ENCODE measurements at places on chromosomes 12 and 14.

DNA sequence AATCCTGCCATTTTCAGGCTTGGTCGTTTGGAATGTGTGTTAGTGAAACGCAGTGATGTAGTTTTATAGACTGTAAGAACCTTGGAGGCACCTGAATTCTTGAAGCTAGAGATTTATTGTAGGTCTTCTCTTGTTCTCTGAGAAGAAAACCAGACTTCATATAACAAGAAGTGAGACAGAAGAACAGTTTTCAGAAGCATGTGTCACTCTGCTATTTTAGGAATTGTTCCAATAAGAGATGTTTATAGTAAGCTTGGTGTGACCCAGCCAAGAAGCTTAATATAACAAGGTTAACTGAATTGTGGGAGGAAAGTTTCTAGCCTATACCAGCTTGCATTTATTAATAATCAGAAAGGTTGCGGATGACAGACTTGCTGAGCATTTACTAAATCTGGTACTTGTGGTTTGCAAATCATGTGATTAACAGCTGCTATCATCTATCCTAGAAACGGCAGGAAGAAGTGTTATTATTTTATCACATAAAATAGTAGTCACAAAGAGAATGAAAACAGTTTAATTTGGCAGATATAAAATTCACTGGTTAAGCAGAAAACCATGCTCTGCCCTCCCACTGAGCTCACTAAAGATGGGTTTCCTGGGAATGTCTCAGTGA lies 49.2 kb upstream of the BCAT1 start:
- peak; percentile 32 for DNase-seq

DNA sequence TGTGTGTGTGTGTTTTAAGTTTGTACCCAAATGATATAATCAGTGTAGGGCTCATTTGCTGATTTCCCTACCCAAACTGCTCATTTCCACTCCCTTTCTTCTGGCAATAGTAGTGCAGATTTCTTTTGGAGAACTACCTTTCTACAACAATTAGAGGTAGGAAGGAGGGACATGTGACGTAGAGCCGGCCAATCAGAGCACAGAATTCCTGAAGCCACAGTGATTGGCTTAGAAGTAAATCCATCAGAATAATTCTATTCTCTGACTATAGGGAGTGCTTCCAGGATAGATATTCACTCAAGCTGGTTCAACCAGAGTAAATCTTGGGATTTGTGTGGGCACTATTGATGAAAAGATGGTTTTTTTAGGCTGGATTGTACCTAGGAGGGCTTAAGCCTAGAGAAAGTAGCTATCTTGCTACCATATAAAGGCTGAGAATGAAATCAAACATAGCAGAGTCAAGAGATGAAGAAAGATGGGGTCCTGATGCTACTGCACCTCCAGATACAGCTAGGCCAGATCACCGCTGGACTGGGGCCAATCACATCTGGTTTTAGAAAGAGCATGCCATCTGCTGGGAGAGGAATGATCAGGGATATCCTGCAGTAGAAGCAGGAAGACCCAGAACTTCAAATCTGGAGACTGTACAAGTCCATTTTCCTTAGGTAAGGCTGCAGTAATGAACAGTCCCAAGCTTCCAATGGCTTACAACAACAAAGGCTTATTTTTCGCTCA lies 54.1 kb upstream of the NUAK1 start:
- no peak for DNase-seq

DNA sequence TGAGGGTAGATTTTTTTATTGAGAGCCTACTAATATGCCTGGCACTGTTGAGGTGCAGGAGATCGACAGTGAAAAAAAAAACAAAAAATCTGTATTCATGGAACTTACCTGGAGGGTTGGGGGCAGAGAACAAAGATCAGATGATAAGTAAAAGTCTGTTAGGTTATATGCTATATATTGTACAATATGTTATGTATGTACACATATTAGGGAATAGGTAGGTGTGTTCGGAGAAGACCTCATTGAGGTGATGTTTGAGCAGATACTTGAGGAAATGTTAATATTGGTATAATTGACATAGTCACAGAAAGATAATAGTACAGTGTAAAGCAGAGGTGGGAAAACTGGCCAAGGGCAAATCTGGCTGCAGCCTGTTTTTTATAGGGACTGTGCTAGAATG lies 5.6 kb downstream of the ARF6 start:
- no peak for DNase-seq

- DNase-seq, result no peak
Measured at GRCh38 chr12:14643251-14643650, 53.1 kb downstream of the GUCY2C start.

DNA sequence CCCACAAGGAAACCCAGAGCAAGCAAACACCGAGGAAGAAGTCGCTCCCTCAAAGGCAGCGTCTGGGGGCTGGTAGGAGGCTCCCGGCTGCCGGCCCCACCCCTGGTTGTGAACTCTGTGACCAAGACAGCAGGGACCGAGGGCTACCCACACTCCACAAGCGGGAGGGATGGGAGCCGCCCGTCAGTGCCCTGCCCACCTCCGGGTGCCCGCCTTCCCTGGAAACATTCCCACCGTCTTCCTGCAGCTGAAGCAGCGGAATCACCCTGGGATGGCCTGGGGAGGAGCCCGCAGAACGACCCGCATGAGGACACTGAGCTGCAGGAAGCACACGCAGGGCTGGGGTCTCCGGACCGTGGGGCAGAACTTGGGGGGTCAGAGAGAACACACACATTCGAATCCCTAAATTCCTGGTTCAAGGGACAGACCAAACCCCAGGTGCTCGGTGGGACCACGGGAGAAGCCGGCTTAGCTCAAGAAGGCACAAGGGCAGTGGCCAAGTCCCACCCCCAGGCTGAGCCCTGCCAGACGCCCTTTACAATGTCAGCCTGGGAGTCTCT lies 33.5 kb upstream of the C14orf180 start:
- no peak for DNase-seq

- no peak for DNase-seq
Measured at GRCh38 chr12:127613056-127613455, 653.9 kb upstream of the TMEM132C start.

DNA sequence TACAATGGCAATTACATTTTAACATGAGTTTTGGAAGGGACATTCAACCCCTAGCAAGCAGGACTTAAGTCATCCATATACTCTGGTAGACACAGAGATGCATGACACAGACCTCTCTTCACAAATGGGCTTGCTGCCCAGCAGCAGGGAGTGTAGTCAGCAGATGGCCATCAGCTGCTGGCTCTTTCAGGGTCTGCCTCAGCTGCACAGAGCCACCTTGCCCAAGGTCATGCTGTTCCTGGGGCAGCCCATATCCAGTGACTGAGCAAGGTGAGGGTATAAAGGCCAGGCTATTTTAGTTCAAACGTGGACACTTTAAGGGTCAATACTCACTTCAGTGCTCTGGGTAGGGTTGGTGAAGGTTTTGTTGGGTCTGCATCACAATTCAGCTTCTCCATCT lies 58.3 kb upstream of the JDP2 start:
- DNase-seq, result no peak

DNA sequence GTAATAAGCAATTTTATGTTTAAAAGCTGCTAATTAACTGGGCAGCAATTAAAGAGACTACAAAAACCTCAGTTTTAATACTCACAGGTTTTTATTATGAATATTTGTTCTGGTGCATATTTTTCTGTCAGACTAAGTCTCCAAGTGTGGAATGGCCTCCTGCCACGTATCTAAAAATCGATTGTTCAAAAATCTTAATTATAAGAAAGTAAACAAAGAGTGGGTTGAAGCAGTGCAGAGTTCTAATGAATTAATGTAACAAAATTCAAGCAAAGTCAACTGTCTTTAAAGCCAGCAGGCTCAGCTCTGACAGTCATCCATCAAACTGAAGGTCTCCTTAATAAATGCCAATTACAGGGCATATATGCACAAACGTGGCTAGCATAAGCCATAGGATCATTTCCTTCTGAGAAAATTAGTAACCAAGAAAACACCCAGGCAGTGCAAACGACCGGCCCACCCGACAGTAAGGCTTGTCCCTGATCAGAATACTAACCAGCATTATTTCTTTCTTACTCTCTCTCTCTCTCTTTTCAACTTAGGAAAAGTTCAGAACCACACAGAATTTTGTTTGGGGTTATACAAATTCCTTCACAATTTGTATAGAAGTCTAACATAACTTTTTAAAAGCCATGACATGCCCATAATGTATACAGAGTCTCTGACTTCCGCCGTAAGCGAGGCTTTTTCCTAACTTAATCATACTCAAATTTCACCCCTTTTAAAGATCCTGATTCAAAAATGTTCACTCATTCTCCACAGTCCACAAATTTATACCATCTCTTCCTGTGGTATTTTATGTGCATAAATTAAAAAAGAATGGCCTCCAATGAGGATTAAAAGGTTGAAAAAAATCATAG lies 83.8 kb downstream of the SLC25A21 start:
- DNase-seq, result no peak

DNA sequence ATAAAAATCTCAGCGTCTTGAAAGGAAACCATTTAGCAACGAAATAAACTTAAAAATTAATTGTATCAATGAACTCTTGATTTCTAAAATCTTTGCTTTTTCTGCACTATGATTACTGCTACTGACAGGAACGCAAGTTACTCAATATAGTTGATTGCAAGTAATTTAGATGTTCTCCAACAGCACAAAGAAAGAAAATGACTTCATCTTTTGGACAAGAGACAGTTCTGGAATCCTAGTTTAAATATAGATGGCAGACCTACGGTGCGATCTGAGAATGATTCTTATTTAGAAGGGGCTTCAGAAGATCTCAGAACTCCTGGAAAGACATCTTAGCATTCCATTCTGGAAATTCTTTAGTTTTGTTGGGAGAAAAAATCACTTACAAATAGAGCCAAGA lies 1.4 kb upstream of the SUDS3 start:
- peak; percentile 31 for DNase-seq

- no peak for DNase-seq
Measured at GRCh38 chr12:10339053-10339840, 31.6 kb downstream of the KLRD1 start.

GRCh38 chr14:62251237-62251636 lies 489.0 kb downstream of the SNAPC1 start:
- no peak for DNase-seq

DNA sequence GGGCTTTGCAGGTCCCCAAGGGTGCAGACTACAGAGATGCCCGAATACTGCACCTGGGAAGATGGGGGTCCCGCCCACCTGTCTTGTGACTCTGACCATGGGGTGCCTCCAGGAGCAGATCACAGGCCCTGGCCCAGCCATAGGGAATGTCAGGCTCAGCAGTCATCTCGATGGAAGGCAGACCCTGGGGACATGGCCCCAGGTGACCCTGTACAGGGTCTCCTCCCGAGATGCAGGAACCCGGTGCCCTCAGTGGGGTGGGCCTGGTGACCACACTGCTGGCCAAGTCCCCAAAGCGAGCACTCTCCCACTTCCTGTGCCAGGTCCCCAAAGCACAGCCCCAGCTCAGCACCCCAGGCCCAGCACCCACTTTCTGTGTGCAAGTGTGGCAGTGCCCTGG lies 903.7 kb upstream of the USP15 start:
- no peak for DNase-seq

DNA sequence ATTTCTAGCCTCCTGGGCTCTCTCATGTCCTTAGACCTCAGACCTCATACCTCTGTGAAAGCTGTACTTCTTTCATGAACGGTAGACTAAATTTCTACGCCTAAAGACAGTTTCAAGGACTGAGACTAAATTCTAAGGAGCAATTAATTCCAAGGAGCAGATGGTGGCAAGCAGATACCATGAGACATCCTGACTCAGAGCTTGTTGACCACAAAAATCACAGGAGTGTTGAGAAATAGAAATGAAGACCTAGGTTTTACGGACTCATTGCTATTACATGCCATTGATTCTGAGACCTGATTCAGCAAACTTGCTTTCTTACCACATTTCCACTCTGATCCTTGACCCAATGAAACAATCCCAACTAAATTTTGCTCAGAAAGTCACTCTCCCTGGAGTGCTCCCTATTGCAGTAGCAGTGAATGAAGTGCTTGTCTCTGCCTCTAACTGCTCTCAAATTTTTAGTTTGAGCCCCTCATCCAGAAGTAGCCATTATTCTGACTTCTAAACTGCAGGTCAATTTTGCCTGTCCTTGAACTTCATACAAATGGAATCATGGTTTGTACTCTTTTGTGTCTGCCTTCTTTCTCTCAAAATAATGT lies 52.0 kb downstream of the PEX5 start:
- peak; percentile 4 for DNase-seq

GRCh38 chr14:22220427-22220826 lies 368.6 kb downstream of the DAD1 start:
- DNase-seq, result no peak

DNA sequence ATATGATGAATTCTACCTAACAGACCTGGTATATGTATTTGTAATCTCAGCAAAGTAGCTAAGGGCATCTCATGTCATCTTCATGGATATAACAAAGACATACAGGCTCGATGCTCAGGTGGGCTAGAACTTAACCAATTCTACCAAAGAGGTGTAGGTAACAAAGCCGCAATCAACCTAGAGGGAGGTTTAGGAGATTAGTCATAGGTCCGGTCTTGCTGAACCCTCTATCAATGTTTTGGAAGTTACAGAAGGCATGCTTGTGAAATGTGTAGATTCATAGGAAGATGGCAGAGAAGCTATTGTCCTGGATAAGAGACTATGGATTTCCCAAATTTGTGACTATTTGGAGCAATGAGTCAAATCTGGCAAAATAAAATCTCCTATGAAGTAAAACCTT lies 42.6 kb upstream of the SYCP3 start:
- no peak for DNase-seq

- DNase-seq, result no peak
Measured at GRCh38 chr12:117842630-117843029, 126.2 kb downstream of the KSR2 start.

GRCh38 chr12:94198469-94198868 lies 50.1 kb downstream of the PLXNC1 start:
- no peak for DNase-seq

- no peak for DNase-seq
Measured at GRCh38 chr12:38386205-38386985, 69.8 kb downstream of the ALG10B start.

- DNase-seq, result no peak
Measured at GRCh38 chr12:87981495-87981894, 47.7 kb downstream of the C12orf50 start.

GRCh38 chr12:123516216-123516780 lies 17.2 kb downstream of the RILPL1 start:
- DNase-seq, result no peak

GRCh38 chr12:38120438-38120837 lies 196.1 kb upstream of the ALG10B start:
- DNase-seq, result no peak

GRCh38 chr12:106152334-106152733 lies 13.6 kb upstream of the NUAK1 start:
- DNase-seq, result no peak

GRCh38 chr12:26699237-26699636 lies 133.8 kb downstream of the ITPR2 start:
- no peak for DNase-seq

- no peak for DNase-seq
Measured at GRCh38 chr12:63362166-63362565, 211.2 kb upstream of the AVPR1A start.

GRCh38 chr14:55500219-55500701 lies 59.8 kb upstream of the TBPL2 start:
- DNase-seq, result no peak

DNA sequence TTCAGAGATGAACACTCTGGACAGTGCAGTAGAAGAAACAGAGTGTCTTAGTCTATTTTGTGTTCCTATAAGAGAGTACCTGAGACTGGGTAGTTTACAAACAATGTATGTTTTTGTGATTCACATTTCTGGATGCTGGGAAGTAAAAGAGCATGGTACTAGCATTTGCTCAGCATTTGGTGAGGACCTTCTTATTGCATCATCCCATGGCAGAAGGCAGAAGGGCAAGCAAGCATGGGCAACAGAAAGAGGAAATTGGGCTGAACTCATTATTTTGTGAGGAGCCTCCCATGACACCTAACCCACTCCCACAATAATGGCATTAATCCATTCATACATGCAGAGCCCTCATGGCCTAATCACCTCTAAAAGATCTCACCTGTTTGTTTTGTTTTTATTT lies 8.0 kb downstream of the ANKS1B start:
- no peak for DNase-seq

Data from AG09309 (cell line).